GM13976 (cell line): ENCODE measurements at places on chromosomes 1 and 21.
A peak's percentile ranks its signal among the peaks of the same experiment; 100 is the strongest.

GRCh38 chr1:186915555-186915954, 86.8 kb downstream of the PLA2G4A start:
- DNase-seq = no peak

GRCh38 chr1:203171341-203172183, 4.1 kb downstream of the MYBPH start:
- no peak for DNase-seq

GRCh38 chr1:1374589-1374928, 448 bp downstream of the AURKAIP1 start:
- no peak for DNase-seq

GRCh38 chr1:43707190-43708001, at the start of gene ST3GAL3:
Gene ST3GAL3 (plus strand): TSS chr1:43707536. CDS start chr1:43736263, 28,727 bp downstream.
- peak; percentile 97 for DNase-seq

DNA sequence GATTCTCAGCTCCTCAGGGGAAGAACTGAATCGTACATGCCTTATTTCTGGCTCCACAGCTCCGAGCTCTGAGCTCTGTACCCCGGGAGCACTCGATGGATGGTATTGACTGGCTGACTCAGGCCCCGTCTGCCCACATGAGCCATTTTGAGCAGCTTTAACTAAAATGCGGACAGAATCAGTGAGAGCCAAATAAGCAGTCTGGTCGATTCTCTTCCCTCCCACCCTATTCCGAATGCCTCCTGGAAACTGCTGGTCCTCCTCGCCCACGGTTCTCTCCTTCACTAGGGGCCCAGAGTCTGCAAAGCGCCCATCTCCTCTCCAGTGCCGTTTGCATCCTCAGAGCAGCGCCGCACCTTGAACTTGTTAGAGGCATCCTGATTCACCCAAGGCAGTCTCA, 125.9 kb upstream of the IRF2BP2 start:
- DNase-seq = no peak

DNA sequence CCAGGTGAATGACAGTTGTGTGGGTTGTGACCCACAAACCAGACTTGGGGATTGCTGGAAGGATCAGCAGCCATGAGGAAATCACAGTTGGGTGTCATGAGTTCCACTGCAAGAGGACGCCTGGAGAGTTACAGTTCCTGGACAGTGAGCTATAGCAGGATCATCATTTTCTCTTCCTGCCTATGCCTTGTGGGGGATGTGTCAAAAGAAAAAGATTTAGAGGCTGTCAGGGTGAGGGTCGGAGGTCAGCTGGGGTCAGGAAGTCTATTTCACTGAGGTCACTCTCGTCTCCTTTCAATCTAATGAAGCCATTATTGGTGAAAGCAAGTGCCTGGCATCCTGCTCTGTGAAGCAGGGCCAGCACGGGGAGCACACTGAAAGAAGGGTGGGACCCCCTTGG, 7.0 kb upstream of the LIN28A start:
- no peak for DNase-seq

GRCh38 chr1:157113106-157113505, 13.5 kb upstream of the ETV3L start:
- DNase-seq = no peak

GRCh38 chr1:167439301-167439988, 78.9 kb downstream of the CD247 start:
- DNase-seq = peak; percentile 63

DNA sequence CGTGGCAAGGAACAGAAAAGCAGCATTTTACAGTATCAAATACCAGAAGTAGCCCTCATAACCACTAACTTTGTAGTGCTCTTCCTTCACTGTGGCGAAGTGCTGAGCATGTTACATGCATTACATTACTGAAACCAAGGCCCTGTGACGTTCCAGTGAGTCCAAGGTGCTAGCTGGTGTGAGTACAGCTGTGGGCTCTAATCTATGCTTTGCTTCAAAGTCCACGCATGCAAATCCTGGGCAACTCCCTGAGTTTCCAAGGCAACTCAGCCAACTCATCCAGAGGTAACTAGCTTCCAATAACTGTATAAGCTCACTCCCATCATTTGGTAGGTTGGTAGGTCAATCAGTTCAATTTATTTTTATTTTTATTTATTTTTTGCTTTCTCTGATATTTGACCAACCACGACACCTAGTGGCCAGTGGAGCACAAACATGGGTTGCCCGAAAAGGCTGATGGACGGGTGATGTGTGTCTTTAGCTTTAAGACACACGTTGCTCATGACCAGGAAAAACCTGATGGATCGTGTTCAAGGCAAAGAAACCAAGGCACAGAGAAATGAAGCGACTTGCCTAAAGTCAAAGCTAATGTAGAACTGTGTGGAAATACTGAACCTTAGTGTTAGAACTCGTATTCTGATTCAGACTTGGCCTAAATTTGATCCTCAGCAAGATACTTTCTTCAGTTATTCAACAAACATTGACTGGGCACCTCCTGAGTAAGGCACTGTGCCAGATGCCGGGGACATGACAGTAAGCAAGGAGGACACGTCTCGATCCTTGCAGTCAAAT, 73.0 kb downstream of the GNG12 start:
- peak; percentile 73 for DNase-seq

GRCh38 chr1:64396817-64397216, 73.1 kb upstream of the CACHD1 start:
- DNase-seq = no peak

GRCh38 chr1:117623698-117624097, 17.9 kb downstream of the TENT5C start:
- DNase-seq = no peak

- no peak for DNase-seq
Observed at GRCh38 chr21:34992736-34993398, 56.2 kb downstream of the RUNX1 start.

GRCh38 chr1:173423291-173423690, 53.8 kb upstream of the PRDX6 start:
- DNase-seq = no peak

DNA sequence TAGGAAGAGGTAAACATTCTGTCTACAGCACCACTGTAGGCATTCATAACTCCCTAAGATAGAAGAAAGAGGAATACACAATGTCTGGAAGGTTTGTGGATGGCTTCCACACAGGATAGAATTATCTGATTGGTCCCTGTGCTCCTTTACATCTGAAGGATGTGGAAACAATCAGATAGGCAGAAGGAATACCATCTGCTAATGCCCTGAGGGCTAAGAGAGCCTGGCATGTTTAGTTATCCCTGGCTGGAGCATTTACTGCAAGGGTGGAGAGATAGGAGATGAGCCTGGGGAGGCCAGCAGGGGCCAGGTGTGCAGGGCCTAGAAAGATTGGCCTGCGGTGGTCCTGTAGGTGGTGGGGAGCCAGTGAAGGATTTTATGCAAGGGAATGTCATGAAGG, 8.6 kb upstream of the ACBD3 start:
- DNase-seq = no peak

DNA sequence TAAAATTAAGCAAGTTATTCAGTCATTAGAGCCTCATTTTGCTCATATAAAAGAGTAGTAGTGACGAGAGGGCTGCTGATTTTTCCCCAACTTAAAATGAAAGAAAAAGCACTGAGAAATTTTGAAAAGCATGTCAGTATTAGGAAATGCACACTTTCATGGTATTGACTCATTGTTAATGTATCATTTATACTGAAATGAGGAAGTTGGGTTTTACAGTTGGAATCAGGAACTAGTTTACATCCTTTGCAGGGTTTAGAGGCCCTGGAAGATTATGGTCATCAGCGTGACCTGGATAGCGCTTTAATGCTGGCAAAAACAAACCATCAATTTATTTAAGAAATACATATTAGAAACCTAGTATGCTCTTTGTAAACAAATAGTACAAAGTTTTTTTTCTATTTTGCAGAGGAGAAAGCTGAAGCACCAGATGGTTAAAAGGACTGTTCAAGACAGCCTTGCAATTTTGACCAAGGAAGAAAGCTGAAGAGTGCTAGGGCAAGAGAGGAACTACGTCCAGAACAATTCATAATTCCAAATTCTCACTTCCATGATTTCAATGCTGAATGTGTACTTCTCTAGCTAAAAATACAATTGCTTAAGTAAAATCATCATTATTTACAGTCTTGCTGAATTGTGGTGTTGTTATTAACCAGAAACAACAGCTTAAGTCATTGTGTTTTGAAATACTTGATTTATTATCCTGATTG, 94.8 kb upstream of the SGIP1 start:
- peak; percentile 28 for DNase-seq

DNA sequence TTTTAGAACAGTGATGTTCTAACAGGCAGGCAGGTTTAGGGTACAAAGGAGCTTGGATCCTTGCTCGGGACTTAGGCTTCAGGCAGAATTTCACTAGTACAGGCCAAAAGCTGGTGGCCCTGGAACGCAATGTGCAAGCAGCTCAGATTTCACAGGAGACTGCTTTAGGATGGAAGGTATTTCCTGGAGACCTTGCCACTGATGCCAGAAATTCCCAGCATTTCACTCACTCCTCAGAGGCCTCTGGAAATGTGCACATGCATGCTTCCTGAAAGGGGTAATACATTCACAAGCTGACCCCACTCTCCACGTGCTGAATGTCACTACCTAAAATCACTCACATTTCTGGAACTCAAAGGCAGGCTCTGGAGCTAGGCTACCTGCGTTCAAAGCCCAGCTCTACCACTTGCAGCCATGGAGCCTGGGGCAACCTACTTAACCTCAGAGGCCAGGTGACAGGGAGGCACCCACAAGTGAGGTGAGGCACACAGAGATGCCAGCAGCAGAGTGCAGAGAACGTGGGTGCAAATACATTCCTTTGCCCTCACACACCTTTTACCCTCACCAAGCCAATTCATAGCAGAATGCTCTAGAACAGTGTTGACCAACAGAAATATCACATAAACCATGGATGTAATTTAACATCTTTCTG, 56.5 kb downstream of the CDC7 start:
- DNase-seq = no peak

- no peak for DNase-seq
Observed at GRCh38 chr21:32459972-32460371, 47.5 kb downstream of the EVA1C start.

DNA sequence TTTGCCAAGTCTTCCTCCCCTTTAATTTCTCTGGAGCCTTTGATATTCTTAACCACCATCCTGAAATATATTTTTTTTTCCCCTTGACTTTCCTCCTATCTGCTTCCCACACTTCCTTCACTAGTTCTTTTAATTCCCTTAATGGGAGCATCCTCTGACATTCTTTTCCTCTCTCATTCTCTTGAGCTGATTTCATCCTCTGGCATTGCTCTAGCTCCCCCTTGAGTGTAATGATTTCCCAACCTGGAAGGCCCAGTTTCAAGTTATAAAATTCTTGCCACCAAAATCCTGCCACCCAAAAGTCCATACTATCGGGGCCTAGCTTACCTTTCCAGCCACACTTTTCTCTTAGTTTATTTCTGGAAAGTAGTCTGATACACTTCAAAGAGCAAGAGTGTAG, 39.5 kb upstream of the UBE2U start:
- no peak for DNase-seq
